ENCODE measurements at places on chromosomes 11 and 22. TPM values are rescaled to one million over a fixed set of nuclear protein-coding genes. Genes with fewer than 3 reads are reported as not detected.
A peak's percentile ranks its signal among the peaks of the same experiment; 100 is the strongest.

BDNF gene
- 2.5 TPM for total RNA-seq

CECR2 gene
- 3.1 TPM for total RNA-seq

MAPK8IP1 gene
- 19.8 TPM for total RNA-seq

- DNase-seq = no peak
These were observed 620 bp downstream of the SMPD1 start for GRCh38 chr11:6390718-6391469.

GRCh38 chr11:86499723-86500129, 125.0 kb downstream of the CCDC81 start:
- no peak for DNase-seq

- peak; percentile 80 for DNase-seq
These were observed 124.7 kb upstream of the CCDC90B start for GRCh38 chr11:83410605-83411565.

Measured in prostate gland (tissue), 2 donors.